ENCODE measurements at places on chromosomes 13 and 19. TPM values are rescaled to one million over a fixed set of nuclear protein-coding genes. Genes with fewer than 3 reads are reported as not detected.

The DAND5 gene
- 0.12 TPM for total RNA-seq

The HOMER3 gene
- 31.3 TPM for total RNA-seq

The UBE2L5 gene
- total RNA-seq, result not detected

The ZNF560 gene
- not detected for total RNA-seq

The PSG1 gene
- 0.15 TPM for total RNA-seq

The PLK5 gene
- total RNA-seq, result not detected

The SIGLEC14 gene
- total RNA-seq, result 0.08 TPM

The RASGRP4 gene
- not detected for total RNA-seq

The DIRAS1 gene
- 3.7 TPM for total RNA-seq

The CEACAM5 gene
- total RNA-seq, result 1.5 TPM

The ZNF549 gene
- 1.4 TPM for total RNA-seq

The PGLYRP1 gene
- not detected for total RNA-seq

The SYNGR4 gene
- 4.6 TPM for total RNA-seq

The ZNF99 gene
- not detected for total RNA-seq

The C1QTNF9 gene
- total RNA-seq, result not detected

The BRCA2 gene
- 3.7 TPM for total RNA-seq

The DCLK1 gene
- total RNA-seq, result 0.96 TPM

The FAM98C gene
- 25.7 TPM for total RNA-seq

The LRFN3 gene
- 21.0 TPM for total RNA-seq

The HTR2A gene
- total RNA-seq, result not detected

The DMKN gene
- 32.5 TPM for total RNA-seq

The ELSPBP1 gene
- total RNA-seq, result not detected

The ZNF681 gene
- not detected for total RNA-seq

The THSD8 gene
- total RNA-seq, result 11.0 TPM

The FGF22 gene
- total RNA-seq, result 0.28 TPM

The IGFL1 gene
- total RNA-seq, result 1.7 TPM

The SIGLEC11 gene
- 0.04 TPM for total RNA-seq

The LILRA5 gene
- total RNA-seq, result not detected

The ZNF229 gene
- 3.0 TPM for total RNA-seq

The TEKTIP1 gene
- total RNA-seq, result not detected

The TSKS gene
- total RNA-seq, result not detected

The FCAR gene
- not detected for total RNA-seq

The FXYD7 gene
- total RNA-seq, result 0.36 TPM

The OSCAR gene
- total RNA-seq, result 0.27 TPM

The ZNF460 gene
- 1.0 TPM for total RNA-seq

The GRK1 gene
- 0.04 TPM for total RNA-seq

All from A549 treated with Mapracorat at 1 μM for 4 hours (cell line).